ENCODE measurements at places on chromosomes 3 and 15.

GRCh38 chr15:69215314-69216035 is 55.0 kb downstream of the GLCE start:
- no peak for DNase-seq

- no peak for DNase-seq
Measured at GRCh38 chr3:159855599-159856346, 132.9 kb upstream of the IL12A start.

DNA sequence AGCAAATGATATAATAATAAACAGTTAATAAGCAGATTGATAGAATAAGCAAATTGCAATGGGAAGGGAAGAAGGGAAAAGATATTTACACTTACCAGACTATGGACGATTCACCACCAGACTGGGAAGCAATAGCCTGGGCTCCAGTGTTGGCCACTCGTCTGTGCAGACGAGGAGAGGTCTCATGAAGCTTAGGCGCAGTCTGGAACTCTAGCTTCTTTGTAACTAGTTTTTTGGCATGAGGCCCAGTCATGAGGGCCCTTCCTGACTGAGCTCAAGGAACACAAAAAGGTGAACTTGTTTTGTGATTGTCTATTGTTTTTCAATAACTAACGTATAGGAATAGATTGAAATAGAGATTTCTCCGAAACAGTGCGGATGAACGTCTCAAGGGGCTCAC is 63.3 kb upstream of the GATM start:
- DNase-seq = no peak

- DNase-seq = no peak
Measured at GRCh38 chr3:101781166-101781565, 2.2 kb downstream of the NXPE3 start.

- DNase-seq = no peak
Measured at GRCh38 chr3:12884186-12884680, 42.9 kb upstream of the RPL32 start.

GRCh38 chr3:8446845-8447244 is 54.8 kb upstream of the LMCD1 start:
- DNase-seq = no peak

DNA sequence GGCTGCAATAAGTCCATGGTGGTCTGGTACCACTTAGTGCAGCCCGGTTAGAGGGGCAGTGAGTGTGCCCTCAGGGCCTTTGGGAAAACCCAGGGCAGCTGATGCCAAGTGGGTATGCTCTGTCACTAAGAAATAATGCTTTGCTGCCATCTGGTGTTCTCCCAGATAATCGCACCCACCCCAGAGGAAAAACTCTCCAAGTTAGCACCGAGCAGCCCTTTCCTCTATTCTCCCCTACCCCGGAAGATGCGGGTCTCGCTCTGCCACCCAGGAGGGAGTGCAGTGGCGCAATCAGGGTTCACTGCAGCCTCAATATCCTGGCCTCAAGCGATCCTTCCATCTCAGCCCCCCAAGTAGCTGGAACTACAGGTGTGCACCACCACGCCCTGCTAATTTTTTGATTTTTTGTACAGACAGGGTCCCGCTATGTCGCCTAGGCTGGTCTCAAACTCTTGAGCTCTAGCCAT is 21.3 kb upstream of the DAPK2 start:
- peak; percentile 78 for DNase-seq

DNA sequence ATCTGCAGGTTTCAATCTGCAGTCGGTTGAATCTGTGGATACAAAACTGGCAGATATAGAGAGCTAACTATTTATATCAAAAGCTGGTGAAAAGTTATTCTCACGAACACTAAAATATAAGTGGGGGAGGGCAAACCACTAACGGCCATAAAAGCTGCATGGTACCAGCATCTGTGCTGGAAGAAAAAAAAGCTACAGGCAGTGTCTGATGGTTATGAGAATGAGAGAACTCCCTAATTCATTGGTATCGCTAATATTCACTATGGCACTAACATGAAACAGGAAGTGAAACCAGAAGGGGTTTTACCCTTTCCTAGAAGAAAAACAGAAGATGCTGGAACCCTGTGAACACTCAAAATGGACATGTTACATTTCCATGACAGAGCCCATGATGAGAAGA is 15.9 kb downstream of the CEP70 start:
- DNase-seq = peak; percentile 4

- DNase-seq = no peak
Measured at GRCh38 chr3:129836381-129837064, 57.0 kb downstream of the TMCC1 start.

- DNase-seq = no peak
Measured at GRCh38 chr3:46524832-46525231, 27.1 kb downstream of the RTP3 start.

DNA sequence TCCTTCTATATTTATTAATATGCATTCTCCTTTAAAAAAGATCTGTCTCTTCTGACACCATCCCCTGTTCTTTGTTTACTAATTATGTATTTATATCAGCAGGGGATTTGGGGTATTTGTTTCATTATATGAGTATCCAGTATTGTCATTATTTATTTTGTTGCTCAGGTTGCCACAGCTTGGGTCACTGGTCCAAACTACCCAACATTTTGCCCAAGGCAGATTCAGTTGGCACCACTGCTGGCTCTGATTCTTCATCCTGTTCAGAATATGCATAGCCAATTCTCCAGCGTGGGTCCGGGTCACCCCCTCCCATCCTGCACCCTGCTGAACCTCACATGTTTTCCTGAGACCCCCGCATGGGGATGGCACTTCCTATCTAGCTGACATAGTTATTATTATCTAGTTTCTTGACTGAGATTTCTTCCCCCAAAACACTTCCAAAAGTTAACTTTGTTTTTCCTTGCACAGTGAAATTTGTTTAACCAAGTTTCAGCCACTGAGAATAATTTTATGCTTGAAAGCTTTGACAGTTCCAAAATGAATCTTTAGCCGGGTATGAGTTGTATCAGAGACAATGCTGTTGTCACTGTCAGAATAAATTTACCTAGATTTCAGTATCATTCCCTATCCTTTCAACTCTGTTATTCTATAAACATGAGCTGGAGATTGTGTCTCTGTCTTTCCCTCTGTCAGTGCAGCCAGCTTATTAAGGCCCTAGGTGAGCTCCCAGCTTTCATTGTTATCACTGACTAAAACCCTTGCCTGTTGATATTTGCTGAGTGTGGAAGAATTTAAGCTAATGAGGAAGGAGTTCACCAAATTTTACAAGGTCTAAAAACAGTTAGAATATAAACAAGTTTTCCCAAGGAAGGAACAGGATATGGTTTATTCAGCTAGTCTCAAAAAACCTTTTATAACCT is 70.3 kb downstream of the TGFBR2 start:
- DNase-seq = no peak

DNA sequence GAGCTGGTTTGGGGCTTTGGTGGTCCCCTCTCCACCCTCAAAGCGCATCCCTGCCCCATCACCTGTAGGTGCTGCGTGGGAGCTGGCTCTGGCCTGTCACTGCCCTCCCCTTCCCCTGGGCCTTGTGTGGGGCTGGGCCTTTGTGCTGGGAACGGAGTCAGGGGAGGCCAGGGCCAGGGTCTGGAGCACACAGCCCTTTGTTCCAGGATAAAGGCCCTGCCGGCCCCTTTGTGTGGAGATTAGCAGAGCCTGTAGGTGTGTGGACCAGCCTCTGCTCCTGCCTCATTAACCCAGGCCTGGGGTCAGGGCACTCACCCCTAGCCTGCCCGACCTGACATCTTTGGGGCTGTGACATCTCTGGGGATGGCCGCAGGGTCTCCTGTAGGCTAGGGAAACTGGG is 8.9 kb downstream of the EPHB3 start:
- no peak for DNase-seq

DNA sequence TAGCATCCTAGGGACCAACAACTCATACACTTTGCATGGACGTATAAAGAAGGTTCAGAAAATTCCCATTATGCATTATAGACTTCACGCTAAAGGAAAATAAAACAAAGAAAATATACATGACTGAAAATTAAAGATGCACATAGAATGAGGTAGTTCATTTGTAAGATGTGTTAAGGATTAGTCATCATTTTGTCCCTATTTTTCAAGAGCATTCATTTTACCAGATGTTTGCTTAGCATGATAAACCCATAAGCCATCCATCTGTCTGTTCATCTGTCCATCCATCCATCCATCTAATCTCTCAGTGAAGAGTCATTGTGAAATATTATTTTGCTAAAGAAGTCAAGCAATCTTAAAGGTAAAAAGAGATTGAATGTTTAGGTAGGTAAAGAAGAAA is 80.3 kb downstream of the TFG start:
- no peak for DNase-seq

GRCh38 chr3:81352867-81353266 is 408.6 kb downstream of the GBE1 start:
- no peak for DNase-seq

GRCh38 chr15:43219929-43220928 is 589 bp downstream of the EPB42 start:
- DNase-seq = no peak

DNA sequence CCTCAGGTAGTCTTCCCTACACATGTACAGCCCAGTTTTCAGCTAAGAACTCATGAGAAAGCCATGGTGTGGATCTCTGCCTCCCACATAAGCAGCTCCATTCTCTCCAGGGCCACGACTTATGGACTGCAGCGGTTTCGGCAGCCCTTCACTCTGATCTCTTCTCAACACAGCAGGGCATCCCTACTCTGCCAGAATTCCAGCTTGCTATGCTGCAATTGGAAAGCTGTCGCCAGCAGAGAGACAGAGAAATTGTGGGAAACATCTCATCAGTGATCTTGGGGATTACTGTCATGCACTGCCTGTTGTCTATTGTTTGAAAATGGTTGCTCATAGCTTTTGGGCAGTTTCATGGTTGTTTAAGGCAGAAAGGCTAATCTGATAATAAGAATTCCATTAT is 11.9 kb upstream of the BLM start:
- DNase-seq = no peak

GRCh38 chr3:120348065-120348990 is 826 bp downstream of the LRRC58 start:
- peak; percentile 57 for DNase-seq

DNA sequence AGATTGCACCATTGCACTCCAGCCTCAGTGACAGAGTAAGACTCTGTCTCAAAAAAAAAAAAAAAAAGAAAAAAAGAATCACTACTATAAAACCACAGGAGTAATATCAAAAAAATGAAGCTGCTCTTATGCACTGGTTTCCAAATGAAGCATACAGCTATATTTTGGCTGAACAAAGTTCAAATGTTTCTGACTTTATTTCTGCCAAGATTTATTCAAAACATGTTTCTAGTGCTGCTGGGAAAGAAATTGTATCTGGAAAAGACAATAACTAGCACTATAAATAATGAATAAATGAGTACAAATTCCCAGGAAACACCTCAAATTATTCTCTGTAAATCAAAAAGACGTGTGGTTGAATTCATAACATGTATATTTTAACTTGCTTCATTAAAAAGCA is 102.5 kb upstream of the MME start:
- DNase-seq = no peak

DNA sequence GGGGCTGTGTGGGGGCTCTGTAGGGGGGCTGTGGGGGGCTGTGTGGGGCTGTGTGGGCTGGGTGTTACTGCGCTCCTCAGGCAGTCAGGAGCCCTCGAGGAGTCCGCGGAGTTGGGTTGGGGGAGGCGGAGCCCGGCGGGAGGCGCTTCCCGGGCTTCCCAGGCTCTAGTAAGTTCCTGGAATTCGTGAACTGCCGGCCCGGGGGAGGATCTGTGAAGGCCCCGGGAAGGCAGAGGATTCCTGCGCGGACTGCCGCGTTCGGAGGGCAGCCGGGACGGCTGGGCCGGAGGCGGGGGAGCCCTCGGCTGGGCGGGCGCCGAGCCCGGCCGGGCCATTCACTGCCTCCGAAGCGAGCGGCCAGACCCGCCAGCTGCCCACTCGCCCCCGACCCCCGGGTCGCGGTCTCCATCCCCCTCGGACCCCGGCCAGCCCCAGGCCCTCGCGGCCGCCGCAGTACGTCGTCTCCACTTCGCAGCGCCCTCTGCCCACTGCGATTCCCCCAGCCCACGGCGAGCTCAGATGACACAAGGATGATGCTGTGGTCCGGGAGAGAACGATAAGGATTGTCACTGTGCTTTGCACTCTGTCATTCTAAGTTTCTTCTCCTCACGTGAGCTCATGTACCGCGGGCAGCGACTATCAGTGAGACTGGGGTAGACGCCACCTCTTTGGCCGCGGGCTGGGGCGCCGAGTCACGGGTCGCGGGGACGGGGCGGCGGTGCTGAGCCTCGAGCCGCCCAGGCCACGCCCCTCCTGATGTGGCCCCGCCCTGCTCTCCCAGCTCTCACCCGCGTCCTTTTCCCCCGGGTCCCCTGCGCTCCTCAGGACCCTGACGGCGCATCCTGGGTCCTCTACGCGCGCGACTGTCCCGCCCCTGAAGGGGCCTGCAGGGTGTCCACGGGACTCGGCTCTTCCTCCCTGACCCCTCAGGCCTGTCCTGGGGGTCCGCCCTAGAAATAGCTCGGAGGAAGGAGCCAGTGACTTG is 65.3 kb downstream of the KLF13 start:
- peak; percentile 85 for DNase-seq

GRCh38 chr3:143750841-143751240 is 97.4 kb downstream of the SLC9A9 start:
- no peak for DNase-seq

DNA sequence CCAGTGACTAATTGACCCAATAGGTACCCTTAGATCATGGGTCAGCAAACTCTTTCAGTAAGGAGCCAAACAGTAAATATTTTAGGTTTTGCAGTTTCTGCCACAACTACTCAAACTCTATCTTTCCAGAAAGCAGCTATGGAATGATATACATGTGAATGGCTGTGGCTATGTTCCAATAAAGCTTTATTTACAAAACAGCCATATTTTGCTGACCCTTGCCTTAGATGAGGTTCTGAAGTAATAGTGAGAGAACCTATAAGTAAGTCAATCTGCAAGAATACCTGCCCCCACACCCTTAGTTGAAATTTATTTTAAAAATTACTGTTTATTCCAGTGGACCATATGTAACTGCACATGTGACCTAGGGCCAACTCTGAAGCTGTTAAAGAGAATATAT is 134.0 kb downstream of the CMSS1 start:
- no peak for DNase-seq

DNA sequence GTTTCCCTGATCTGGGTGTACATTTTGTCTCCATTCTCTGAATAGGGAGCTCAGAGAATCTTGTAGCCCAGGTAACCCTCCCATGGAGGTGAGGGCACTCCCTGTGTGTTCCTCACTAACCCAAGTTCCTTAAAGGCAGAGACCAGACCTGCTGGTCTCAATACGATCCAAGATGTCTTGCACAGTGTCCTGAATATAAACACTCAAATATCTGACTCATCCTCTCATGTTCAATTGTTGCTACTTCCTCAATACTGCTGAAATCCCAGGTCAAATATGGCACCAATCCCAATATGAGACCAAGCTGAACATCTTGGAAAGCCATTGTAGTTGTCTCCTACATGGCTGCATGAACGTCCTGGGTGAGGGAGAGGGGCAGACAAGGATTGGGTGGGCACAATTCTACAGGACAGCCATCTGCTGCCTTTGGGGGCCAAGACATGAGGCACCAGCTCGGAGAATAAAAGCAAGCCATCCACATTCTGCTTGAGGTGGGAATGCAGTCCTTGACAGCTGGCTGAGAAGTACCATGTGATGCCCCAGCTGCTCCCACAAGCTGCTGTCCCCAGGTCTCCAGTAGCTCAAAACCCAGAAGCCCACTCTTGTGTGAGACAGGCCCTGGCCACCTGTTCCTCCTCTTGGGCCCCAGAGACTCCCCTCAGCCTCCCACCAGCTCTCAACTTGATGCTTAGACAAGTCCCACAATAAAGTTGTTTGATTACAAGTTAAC is 18.2 kb downstream of the TBC1D2B start:
- DNase-seq = no peak

Measured in CD4-positive, alpha-beta T cell treated with Interleukin-21 for 1 hour (primary cell).